ENCODE measurements at places on chromosomes 4 and X.
A peak's percentile ranks its signal among the peaks of the same experiment; 100 is the strongest.

GRCh38 chr4:22413471-22413870 is 102.4 kb downstream of the ADGRA3 start:
- DNase-seq = no peak

GRCh38 chrX:109463784-109464183 is 18.1 kb downstream of the GUCY2F start:
- no peak for DNase-seq

- DNase-seq = no peak
Measured at GRCh38 chr4:83862471-83862870, 326.6 kb downstream of the GPAT3 start.

DNA sequence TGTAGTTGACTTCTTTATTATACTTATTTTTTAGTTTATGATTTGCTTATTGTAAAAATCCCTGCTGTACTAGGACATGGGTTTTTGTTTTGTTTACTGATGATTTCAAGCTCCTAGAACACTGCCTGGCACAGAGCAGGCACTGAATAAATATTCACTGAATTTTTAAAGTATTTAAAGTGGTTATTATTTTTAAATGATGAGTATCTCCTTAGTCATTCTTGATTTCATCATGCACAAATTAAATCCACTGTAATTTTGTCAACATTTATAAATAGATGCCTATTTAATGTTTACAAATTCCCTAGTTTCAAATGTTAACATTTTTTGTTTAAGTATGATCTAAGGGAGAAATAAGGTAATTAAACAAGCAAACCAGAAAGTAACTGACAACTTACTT is 367.9 kb upstream of the SLIT2 start:
- DNase-seq = no peak

DNA sequence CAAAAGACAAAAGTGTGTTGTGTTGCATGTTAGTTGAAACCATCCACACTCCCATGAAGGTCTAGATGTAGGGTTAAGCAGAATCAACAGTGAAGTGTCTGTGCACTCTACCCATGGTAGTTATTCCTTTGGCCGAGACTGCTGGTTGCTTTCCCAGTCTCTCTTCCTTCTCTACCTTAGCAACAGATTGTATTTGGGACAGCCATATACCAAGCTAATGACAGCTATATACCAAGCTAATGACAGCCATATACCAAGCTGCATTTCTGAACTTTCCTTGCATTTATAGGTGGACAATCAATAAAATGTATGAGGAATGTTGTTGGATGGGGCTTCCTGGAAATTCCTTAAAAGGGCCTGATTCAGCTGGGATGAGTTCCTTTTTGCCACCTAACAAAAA is 80.5 kb upstream of the ENPEP start:
- no peak for DNase-seq

DNA sequence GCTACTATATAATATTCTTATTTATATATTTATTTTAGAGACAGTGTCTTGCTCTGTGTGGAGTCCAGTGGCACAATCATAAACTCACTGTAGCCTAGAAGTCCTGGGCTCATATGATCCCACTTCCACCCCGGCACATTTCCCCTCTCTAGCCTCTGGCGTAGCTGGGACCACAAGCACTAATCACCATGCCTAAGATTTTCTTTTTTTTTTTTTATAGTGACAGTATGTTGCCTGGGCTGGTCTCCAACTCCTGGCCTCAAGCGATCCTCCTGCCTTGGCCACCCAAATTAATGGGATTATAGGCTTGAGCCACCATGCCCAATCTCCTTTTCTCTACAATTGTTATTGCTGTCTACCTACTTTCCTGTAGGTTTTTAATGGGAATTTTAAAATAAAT is 74.1 kb upstream of the BMP3 start:
- DNase-seq = no peak

- no peak for DNase-seq
Measured at GRCh38 chr4:23413631-23414030, 476.2 kb downstream of the PPARGC1A start.

GRCh38 chr4:27010334-27010940 is 149.8 kb downstream of the STIM2 start:
- peak; percentile 44 for DNase-seq

DNA sequence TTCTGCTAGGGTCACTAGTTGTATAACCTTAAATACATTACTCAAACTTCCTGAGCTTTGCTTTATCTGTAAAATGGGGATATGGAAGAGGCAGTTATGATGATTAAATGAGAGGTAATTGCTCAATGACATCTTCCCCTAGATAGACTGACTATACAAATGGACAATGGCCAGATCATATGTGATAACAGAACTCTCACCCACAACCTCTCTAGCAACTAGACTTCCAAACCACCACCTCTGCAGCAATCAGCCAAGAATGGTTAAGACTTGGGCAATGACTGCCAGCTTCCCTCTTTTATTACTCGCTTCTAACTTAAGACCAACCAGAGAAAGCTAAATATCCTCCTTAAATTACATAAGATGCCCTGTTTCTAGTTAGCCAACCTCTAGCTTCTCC is 2.9 kb upstream of the SEPSECS start:
- DNase-seq = no peak

DNA sequence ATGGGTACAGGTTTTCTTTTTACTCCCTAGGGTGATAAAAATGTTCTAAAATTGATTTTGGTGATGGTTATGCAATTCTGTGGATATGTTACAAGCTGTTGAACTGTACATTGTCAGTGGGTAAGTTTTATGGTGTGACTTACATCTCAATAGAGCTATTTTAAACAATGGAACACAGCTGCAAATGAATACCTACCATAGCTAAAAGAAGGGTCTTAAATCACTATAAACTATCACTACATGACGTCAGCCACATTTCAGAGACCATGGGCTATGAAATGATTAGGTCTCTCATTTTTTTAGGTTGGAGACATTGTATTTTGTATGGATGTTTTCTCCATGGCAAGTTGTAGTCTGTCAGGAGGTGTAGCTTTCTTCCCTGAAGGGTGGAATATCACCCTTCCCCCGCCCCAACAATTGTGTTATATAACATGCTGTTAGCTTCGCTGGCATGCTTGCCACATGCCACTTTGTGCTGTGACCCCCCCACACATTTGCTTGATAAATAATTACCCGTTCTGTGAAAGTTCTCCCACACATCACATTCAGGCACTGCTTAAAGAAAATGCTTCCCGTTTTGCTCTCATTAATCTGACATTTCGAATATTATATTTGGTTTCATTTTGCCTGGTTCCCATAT is 159.7 kb downstream of the ARHGAP10 start:
- DNase-seq = no peak

GRCh38 chr4:161167539-161167938 is 996.3 kb downstream of the FSTL5 start:
- no peak for DNase-seq

DNA sequence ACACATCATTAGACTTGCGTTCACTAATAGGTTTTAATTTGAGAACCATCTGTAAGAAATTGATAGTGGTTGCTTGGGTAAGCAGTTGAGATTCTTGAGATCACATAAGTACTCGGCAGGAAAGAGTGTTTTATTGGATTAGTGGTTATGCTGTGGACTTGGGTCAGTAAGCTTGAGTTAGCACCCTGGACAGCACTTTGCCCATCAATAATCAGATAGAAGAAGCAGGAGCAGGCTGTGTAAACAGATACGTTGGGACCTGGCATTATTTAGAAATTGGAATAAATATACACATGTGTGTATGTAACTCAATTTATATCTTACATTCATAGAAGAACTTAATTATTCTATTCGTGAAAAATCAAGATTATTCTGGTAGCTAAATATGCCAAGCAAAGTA is 357.5 kb upstream of the SMIM31 start:
- no peak for DNase-seq

- DNase-seq = no peak
Measured at GRCh38 chrX:37958525-37959211, 47.7 kb upstream of the SYTL5 start.

GRCh38 chr4:136007991-136008390 is 1524.3 kb downstream of the PCDH18 start:
- DNase-seq = no peak

DNA sequence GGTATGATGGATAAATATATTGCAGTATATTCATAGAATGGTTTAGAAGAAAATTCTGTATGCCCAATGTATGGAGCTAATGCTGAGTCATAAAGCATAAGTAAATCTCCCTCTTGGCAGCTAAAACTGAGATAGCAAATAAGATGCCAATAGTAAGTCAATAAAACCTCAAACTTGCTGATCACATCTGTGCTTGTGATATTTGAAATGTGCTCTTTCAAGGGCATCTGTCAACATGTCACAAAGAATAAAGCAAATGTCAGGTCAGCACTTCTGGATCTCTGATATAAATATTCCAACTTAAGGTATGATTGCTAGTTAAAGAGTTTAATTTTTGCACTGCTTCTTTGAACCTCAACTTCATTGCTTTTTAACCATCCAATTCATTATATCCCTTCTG is 262.3 kb upstream of the EMCN start:
- no peak for DNase-seq

- DNase-seq = no peak
Measured at GRCh38 chr4:158766434-158767044, 2.3 kb upstream of the FNIP2 start.

- DNase-seq = no peak
Measured at GRCh38 chrX:69173906-69174305, 8.7 kb upstream of the PJA1 start.

GRCh38 chr4:155626561-155626960 is 40.1 kb upstream of the GUCY1A1 start:
- DNase-seq = no peak

- no peak for DNase-seq
Measured at GRCh38 chr4:141548791-141549190, 87.6 kb upstream of the IL15 start.

- DNase-seq = no peak
Measured at GRCh38 chr4:60726779-60727178, 473.3 kb upstream of the ADGRL3 start.

- DNase-seq = no peak
Measured at GRCh38 chrX:152154050-152154449, 15.7 kb upstream of the MAGEA10 start.

DNA sequence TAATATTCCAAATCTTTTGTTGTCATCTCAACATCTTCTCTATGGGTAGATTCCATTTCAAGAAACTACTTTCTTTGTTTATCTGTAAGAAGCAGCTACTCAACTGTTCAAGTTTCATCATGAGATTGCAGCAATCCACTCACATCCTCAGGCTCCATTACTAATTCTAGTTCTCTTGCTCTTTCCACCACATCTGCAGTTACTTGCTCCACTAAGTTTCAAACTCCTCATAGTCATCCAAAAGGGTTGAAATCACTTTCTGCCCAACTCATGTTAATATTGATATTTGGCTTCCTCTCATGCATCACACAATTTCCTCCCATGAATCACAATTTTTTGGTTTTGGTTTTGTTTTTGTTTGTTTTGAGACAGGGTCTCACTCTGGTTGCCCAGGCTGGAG is 35.7 kb downstream of the ADH5 start:
- no peak for DNase-seq

- DNase-seq = no peak
Measured at GRCh38 chr4:25635501-25635900, 20.1 kb upstream of the SLC34A2 start.

- DNase-seq = no peak
Measured at GRCh38 chrX:143306991-143307937, 210.0 kb downstream of the SPANXN3 start.

GRCh38 chr4:125961626-125962025 is 646.9 kb downstream of the FAT4 start:
- no peak for DNase-seq

DNA sequence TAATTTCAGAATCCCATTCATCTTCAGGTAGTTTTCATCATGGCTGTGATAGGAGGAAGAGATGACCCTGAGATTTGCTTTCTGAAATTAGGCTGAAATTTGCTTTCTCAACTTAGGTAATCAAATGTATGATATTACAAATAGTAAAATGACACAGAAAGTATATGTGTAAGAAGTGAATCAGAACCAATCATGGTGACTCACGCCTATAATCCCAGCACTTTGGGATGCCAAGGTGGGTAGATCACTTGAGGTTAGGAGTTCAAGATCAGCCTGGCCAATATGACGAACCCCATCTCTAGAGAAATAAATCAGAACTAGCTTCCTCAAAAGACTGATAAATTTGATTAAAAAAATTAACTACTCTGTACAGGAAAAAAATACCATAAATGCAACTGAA is 555.4 kb downstream of the STPG2 start:
- DNase-seq = no peak

GRCh38 chr4:126738527-126738923 is 894.2 kb upstream of the INTU start:
- DNase-seq = no peak

- no peak for DNase-seq
Measured at GRCh38 chr4:119205690-119206089, 6.8 kb upstream of the USP53 start.

- DNase-seq = no peak
Measured at GRCh38 chr4:3869661-3870566, 103.7 kb downstream of the ADRA2C start.

DNA sequence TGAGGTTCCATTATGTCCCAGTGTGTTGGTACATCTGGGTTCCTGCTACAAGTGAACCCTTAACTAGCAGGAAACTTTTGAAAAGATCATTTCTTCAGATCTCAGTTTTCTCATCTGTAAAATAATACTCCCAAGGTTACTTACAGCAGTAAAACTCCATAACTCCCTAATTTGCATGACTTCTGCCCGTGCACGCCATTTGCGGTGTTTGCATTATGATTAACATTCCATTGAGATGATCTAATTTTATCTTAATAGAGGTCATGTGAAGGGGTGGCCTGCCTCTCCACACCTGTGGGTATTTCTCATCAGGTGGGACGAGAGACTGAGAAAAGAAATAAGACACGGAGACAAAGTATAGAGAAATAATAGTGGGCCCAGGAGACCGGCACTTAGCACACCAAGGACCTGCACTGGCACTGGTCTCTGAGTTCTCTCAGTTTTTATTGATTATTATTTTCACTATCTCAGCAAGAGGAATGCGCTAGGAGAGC is 219.8 kb downstream of the TLL1 start:
- no peak for DNase-seq

- no peak for DNase-seq
Measured at GRCh38 chr4:147950261-147950660, 218.4 kb downstream of the ARHGAP10 start.

DNA sequence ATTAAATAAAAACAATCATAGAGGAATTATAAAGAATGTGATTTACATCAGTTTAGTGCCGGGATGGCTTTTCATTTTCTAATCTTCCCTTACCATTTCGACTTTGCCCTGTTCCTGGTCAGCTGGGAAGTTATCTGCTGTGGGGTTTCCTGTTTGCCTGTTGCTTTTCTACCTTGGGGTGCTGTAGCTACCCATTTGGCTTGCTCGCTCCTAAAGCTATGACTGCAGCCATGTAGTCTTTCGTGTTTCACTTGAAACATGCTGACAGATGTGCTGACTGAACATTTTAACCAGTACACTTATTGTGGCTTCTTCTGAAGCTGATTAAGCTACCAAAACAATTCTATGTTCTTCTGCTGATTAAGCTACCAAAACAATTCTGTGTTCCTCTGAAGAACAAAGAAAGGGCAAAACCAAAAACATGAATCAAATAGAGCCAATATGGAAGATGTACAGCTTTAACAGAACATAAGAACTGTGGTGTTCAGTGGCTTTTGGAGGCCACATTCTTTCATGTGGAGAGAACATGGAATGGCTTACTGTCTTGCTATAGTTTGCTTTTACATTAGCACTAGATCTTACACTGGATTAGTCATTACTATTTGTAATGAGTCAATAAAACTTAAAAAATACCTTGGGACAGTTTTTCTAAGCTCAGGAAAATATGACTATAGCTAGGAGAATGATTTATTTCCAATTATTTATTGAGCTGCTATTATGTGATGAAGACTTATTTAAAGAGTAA is 440.4 kb downstream of the SPRY1 start:
- no peak for DNase-seq

- no peak for DNase-seq
Measured at GRCh38 chrX:26915064-26915463, 548.1 kb downstream of the PPP4R3C start.

Measured in stimulated activated CD4-positive, alpha-beta T cell treated with anti-CD3 and anti-CD28 coated beads, Interleukin-4, amount 100 ng/mL, for 48 hours (primary cell).